ENCODE measurements at places on chromosomes 7 and 10.

DNA sequence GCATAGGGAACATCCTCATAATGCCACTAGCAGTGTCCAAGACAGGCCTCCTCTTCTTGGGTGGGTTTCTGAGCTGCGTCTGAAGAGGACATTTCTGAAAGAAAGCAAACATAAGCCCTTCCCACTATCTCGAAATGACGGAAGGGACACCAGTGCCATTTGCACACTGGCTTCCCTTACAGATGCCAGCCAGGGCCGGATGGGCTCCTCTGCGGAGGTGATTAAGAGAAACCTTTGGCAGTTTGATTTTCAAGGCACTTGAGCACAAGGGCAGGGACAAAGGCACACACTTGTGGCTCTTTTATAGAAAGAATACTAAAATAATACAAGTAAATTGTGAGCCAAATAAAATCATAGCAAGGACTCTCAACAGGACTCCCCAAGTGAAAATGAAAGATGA, 106.6 kb upstream of the CELF2 start:
- no peak for DNase-seq

GRCh38 chr10:15346440-15347141, 24.5 kb downstream of the FAM171A1 start:
- no peak for DNase-seq

DNA sequence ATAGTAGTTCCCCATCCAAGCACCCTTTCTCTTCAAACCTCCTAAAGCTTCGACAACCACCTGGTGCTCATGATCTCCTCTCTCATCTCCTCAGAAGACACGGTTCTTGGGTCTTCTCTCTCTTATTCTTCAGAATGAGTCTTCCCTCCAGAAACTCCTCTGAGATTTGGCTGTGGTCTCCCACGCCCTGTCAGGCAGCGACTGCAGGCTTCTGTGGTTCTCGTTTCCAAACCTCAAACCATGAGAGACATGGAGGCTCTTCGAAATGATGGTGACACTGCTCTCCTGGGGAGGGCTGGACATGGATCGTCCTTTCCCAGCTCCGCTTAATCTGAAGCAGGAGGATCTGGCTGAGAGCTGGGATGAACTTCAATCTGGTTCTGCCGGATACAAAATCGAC, 78.6 kb upstream of the PITRM1 start:
- no peak for DNase-seq

- DNase-seq, result no peak
Observed at GRCh38 chr7:81761821-81762220, 8.0 kb downstream of the HGF start.

DNA sequence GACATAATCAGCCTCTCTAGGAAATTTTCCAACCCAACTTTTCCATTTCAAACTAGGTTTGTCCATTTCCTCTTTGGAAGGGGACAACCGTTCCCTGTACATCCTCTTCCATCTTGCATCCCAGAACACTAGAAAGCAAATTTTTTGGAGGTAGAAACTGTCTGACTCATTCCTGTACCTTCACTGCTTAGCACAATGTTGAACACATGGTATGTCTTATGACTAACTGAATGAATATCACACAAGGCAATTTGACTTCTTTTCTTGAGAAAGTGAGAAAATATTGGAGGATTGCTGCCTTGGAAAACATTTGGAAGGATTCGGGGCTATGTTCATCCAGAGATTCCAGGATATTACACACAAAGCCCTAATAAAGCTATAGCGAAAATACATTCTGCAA, 289.1 kb downstream of the FGFR2 start:
- no peak for DNase-seq

- no peak for DNase-seq
Observed at GRCh38 chr10:32204606-32205005, 142.4 kb downstream of the EPC1 start.

- no peak for DNase-seq
Observed at GRCh38 chr10:48290286-48290685, 15.8 kb upstream of the FRMPD2 start.

GRCh38 chr7:70504254-70504653, 627.7 kb upstream of the GALNT17 start:
- DNase-seq, result no peak

- DNase-seq, result no peak
Observed at GRCh38 chr10:52779541-52780390, 7.2 kb upstream of the MBL2 start.

- DNase-seq, result no peak
Observed at GRCh38 chr10:4100380-4100779, 315.4 kb upstream of the KLF6 start.

- no peak for DNase-seq
Observed at GRCh38 chr10:6579904-6580278, at the start of gene PRKCQ. TSS of gene PRKCQ (minus strand) at chr10:6580276. CDS start at chr10:6515135, 65,141 bp downstream.

GRCh38 chr7:13904007-13904406, 85.5 kb downstream of the ETV1 start:
- no peak for DNase-seq

GRCh38 chr7:125423458-125424155, 494.0 kb upstream of the POT1 start:
- DNase-seq, result no peak

GRCh38 chr7:43540471-43540870, 42.4 kb upstream of the STK17A start:
- no peak for DNase-seq

GRCh38 chr7:22821702-22822485, 755 bp downstream of the TOMM7 start:
- DNase-seq, result no peak

DNA sequence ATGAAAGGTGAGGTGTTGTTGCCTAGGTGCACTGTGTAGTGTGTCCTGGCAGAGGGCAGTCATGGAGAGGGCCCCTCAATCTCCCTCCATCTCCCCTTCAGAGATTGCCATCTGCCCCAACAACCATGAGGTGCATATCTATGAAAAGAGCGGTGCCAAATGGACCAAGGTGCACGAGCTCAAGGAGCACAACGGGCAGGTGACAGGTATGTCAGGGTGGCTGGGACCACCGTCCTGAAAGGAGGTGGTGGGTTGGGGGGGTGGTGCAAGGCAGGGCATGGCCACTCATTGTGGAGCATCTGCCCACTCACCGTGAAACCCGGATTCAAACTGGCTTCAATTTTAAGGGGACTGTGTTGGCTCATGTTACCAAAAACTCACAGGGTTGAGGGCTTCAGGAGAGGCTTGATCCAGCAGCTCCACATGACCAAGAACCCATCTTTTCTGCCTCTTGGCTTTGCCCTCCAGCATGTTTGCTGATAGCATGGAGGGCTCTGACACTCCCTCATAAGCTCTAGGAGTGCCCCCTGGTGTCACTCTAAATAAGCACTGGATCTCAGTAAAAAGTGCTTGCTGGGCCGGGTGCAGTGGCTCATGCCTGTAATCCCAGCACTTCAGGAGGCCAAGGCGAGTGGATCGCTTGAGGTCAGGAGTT, 12.2 kb downstream of the ARPC1B start:
- no peak for DNase-seq

DNA sequence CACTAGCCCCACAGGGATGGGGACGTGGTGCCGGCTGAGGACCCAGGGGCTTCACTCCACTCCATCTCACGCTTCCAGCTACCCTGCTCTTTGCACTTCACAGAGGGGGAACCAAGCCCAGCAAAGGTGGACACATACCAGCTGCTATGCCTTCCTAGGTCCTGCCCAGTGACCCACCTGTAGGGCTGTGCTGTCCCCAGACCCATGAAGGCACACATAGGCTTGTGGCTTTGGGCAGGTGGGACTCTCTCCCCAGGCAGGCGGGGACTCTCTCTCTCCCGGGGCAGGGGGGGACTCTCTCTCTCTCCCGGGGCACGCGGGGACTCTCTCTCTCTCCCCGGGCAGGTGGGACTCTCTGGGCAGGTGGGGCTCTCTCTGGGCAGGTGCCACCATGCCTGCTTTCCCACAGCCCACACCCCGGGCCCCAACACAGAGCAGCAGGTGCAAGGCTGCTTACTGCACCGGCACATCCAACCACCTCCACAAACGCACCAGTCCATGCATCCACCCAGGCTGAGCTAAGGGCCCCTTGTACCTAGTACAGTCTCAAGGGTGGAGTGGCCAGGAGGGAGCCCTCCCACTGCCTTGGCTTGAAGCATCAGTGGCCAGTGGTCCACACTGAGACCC, 13.8 kb upstream of the GPR146 start:
- DNase-seq, result no peak
